ENCODE measurements at places on chromosomes 2 and 18.

GRCh38 chr2:210167227-210167626 is 4.0 kb downstream of the KANSL1L start:
- no peak for DNase-seq

- DNase-seq: no peak
Measured at GRCh38 chr2:138724729-138725459, 55.3 kb downstream of the NXPH2 start.

DNA sequence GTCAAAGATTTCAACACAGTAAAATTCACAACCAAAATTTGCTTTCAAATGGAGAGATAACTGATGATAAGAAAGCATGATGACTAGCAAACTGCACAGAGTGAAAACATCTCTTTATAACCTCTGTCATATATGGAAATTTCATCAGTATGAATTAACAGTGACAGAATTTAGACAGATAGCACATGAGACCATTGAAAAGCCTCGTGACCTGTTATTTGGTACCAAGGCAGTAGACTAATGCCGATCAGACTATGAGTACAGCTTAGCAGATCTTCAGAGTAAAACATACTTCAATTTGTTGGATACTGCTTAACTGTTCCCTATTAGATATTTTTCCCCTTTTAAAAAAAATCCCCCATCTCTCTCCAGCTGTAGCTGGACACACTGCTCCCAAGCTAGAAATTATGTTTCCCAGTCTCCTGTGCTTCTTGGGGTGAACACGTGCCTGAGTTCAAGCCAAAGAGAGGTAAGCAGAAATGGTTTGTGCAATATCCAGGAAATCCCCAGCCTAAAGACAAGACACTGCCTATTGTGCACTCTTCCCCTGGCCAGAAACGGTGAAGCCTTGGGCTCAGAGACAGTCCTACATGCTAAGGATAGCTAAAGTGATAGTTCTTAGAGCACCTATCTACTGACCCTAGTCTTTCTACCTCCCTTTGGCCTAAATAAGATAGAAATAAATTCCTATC is 256.1 kb downstream of the NCKAP5 start:
- DNase-seq: no peak

DNA sequence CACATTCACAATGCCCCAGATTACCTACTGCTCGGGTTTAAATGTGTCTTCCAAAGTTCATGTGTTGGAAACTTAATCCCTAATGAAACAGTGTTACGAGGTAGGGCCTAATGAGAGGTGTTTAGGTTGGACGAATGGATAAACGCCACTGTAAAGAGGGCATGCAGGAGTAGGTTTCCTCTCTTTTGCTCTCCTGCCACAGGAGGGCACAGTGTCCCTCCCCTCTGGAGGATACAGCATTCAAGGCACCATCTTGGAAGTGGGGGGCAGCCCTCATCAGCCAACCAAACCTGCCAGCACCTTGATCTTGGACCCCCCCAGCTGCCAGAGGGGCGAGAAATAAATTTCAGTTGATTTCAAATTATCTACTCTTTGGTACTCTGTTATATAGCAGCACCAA is 103.5 kb downstream of the TSHZ1 start:
- no peak for DNase-seq

- DNase-seq: no peak
Measured at GRCh38 chr2:3728104-3729054, 25.0 kb downstream of the DCDC2C start.

GRCh38 chr2:11616097-11616687 is 53.8 kb downstream of the NTSR2 start:
- DNase-seq: no peak

DNA sequence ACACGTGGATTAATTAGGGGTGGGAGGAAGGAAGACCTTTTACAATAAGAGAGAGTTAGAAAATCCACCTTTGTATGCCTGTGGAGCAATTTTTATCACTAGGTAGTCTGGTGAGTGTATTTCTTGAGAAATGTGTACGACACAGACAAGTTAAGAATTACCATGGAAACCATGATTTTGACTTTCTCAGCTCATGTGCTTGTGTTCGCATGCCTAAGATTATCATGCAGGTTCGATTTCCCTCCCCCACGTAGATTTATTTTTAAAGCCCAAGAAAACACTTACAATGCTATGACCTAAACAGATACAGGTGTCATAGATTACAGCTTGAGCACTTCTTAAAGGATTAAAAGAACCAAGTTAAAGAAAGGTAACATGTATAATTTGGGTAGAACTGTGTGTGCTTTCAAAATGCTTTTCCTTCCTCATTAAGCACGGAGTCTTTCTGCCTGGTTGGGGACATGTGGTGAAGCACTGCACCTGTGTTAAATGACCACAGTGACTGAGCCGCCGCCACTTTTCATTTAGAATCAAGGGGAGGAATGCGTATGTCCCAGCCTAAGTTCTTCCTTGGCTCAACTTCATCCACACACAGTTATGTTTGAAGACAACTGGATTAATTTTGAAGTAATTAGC is 16.6 kb downstream of the SERTAD2 start:
- no peak for DNase-seq

- DNase-seq: no peak
Measured at GRCh38 chr2:240078631-240079030, 25.3 kb upstream of the OR6B3 start.

DNA sequence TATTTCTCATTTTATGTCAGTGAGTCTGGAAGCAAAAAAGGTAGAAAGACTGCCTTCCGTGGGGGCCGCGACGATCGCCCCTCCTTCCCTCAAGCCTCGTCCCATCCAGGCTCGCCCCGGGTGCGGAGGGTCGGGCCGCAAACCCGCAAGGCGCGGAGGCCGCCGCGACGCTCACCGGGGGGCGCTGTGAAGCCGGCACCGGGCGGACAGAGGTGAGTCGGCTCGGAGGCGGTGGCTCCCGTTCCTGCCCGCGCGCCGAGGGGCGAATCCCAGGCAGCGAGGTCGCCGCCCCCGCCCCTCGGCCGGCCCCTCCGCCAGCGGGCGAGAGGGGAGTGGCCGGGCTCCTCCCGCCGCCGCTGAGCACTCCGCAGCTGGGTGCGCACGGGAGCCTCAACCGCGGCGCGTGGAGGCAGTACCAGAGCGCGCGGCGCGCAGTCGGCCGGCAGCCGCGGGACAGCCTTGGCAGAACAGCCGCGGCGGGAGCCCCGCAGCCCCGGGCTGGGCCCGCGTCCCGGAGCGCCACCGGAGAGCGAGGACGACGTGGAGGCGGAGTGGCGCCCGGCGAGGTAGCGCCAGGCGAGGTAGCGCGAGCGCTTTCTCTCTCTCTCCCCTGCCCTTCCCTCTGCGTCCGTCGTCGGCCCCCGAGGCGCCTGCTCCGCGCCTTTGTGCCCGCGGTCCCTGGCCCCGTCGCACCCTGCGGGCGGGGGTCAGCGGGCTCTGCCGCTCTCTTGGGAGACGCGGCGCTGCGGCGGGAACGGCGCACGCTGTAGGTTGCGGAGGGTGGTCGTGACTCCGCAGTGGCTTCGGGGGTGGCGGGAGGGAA is at the start of gene MYO1B:
Gene MYO1B (plus strand): TSS at position 359 of the 823 bp plus-strand sequence. CDS start 31,492 bp downstream, outside the sequence.
- DNase-seq: peak; percentile 15
